ENCODE measurements at places on chromosomes 13 and 19. TPM values are rescaled to one million over a fixed set of nuclear protein-coding genes. Genes with fewer than 3 reads are reported as not detected.

DNA sequence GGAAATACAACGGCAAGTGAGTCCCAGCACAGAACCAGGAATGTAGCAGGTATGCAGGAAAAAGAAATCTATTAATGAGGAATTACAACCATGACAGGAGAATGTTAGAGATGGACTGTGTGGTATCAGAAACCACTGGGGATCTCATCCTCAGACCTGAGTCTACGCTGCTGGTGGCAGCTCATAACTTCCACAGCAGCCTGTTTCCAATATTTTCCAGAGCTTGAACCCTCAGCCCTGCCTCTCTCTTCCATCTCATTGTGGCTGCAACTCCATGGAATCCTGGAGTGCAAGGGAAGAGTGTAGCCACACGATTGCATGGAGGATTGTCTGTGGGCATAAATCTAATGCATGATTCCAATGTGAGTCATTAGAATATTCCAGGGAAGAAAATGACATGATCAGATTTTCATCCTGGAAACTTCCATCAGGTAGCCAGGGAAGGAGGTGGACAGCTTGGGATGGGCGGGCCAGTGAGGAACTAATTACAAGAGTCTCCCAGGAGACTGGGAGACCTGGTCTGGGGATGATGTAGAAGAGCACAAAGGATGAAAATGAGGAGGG, 14.9 kb downstream of the PLA2G4C start:
- no peak for DNase-seq

DNA sequence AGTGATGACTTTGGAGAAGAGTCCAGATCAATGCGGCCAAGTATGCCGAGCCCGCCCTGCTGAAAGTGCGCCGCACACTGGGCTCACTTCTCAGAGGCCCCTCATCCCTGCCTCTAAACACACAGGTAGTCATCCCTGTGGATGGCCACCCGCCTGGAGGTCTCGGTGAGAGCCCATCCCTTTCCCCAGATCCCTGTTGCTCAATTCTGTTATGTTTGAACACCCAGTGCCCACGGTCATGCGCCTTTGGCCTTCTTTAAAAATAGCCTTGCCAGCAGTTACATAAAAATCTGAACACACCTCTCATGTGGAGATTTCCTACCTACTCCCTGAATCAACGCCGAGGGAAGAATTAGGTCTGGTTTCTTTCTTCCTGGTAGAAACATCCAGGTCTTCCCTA, 11.9 kb downstream of the ELAVL1 start:
- no peak for DNase-seq

GRCh38 chr13:113650731-113651148, 7.3 kb downstream of the ATP4B start:
- no peak for DNase-seq

The ZNF681 gene
- 0.78 TPM for polyA plus RNA-seq

The KCNJ14 gene
- 0.32 TPM for polyA plus RNA-seq
